ENCODE measurements at places on chromosomes 11 and 22.

DNA sequence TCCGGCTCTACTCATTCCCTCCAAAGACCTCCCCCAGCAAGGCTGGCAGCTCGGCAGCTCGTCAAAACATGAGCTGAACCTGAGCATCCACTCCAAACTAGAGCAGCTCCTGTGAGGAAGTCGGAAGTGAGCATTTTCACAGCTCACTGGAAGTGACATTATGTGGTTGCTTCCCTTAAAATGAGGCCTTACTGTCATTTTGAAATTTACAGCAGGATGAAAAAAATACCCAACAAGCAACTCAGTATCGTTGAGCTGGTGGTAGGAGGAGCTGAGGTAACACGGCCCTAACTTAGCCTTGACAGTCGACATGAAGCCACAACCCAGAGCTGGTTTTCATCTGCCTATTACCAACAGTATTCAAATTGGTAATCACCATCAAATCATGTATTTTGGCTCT lies 38.0 kb upstream of the ARFGAP3 start:
- DNase-seq = no peak

DNA sequence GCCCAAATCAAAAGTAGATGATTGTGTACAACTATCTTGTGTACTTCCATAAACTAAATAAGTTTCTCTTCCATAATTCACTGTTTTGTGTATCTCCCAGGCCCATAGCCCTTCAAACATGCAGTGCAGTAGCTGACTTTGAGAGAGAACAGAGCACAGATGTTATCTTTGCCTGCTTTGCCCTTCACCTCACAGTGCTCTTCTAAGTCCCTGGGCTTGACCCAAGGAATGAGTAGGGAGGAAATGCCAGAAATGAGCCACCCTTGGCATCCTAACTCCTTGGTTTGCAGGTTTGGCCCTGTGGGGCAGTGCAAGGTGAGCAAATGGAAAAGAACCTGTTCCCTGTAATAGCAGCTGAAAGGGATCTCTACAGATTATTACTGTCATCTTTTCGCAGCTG lies 79.2 kb downstream of the STIM1 start:
- no peak for DNase-seq

- no peak for DNase-seq
These were observed 906 bp upstream of the NAA40 start for GRCh38 chr11:63937713-63938478.

DNA sequence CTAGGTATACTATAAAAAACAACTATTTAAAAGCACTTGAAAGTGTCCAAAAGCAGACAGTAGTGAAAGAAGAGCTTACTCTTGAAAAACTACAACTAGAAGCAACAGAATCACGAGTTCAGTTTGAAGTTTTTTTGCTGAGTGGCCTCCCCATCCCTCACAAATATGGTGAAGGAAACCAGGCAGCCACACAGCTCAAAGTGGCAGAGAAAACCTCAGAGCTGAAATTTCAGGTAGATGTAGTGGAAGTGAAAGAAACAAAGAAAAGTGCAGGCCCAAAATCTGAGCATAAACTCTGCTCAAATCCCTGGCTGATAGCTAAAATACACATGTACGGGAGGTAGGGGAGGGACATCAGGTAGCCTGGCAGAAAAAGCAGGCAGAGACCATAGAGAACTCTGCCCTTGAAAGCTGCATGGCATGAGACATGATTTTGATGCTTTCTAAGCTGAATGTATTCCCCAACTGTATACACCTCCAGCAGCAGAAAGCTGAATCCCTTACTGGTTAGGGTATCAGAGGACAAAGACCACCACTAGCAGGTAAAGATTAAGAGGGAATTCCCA lies 12.1 kb downstream of the BTBD10 start:
- DNase-seq = no peak

DNA sequence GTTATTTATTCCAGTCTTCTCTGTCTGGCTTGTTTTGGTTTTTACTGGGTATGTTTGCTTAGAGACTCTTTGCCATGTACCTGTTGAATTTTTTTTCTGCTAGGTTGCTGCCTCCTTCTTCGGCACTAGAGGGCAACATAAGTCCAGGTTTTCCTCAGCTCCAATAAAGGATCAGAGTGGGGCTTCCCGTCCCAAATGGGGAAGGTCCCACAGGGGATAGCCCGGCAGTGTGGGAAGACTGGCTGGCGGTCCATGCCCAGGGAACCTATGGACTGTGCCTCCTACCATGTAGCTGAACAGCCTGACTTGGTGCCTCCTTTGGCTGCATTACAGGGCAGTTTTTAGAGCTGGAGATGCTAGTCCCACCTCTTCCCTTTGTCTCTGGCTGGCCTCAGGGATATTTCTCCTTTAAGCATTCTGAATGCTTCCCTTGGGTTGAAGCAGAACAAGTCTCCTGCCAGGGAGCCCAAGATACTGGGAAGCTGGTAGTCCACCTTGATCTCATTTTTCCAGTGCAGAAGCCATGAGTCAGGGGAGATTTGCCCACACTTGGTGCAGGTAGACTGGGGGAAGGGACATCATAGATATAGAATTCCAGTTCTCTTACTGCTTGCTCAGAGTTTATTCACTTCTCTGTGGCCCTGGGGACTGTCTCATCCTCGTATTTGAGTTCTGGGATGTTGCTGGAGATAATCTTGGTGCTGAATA lies 60.2 kb downstream of the BRD1 start:
- DNase-seq = no peak
